DMS53 (cell line): ENCODE measurements at places on chromosomes 2 and 18.

DNA sequence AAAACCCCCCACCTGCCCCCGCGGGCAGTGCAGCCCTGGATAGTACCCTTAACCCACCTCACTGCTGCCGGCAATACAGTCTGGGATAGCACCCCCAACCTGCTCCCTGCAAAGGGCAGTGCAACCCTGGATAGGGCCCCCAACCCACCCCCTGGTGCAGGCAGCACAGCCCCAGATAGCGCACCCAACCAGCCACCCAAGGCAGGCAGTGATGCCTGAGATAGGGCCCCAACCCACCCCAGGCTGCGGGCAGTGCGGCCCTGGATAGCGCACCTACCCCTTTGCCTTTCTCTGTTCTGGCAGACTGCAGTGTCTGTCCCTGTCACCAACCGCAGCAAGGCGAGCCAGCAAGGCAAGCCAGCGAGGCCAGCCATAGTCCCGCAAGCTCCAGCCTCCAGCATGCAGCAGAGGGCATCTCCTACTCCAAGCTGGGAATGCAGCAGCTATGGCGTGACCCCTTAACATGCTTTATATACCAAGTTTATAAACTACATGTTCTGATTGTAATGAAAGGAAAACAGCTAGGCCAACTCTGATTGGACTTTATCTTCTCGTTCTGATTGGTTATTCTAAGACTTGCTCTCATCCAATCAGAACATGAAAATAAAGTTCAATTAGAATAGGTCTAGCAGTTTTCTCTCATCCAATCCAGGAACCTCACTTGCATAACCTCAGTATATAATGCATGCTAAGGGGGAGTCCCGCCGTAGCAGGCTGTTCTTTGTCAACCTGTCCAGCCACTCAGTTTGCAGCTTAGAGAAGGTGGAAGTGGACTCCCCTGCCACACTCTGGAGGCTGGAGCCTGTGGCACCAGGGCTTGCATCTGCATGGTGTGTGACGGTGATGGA, 34.1 kb upstream of the ANKRD62 start:
- no peak for DNase-seq

DNA sequence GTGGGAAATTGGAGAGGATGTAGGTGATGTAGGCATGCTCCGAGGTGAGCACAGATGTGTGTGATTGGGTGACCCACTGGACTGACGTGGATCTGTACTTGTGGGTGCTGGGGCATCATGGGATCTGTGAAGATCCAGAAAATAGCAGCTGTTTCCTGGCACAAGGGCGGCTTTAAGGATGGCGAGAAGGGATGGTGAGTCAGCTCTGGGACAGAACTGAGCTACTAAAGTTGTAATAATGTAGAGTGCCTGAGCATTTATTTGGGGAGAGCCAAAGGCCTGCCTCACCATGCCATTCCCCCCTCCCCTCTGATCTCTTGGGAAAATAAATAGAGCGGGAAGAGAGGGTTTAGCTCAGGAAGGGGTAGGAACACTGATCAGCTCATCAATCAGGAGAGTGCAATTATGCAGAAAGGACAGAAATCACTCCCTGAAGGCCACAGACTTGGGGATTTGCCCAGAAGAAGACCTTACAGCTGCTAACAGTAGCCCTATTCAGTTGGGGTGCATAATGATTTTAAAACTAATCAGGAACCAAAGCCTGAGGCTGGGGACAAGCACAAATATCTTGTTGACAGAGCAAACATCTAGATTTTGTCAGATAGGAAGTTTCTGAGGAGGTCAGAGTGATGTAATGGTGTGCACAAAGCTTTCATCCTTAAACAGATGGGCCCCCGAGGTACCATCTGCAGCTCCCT, 30.3 kb downstream of the TANC1 start:
- peak; percentile 68 for DNase-seq

DNA sequence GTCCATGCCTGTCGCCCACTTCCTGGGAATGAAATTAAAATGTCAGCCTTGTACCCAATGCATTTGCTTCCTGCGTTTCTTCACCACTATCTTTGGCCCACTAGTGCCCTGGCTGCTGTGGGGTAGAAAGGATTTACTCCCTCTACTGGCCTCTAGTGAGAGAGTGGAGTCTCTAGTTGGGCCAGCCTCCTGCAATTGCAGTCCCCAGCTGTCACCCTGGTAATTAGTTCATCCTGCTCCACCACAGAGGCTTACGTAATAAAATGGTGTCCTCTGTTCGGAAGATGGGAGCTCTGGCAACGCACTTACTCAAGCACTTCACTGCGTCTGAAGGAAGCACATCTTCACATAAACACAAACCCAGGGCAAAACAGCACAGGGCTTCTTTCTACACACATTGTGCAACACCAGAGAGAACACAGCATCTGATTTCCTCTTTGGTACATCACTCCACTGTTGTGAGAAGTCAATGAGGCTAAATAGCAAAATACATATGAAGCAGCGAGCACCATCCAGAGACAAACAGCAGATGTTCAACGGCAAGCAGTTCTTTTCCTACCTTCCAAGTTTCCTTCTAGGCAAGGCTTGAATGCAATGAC, 274.6 kb downstream of the LRATD1 start:
- peak; percentile 41 for DNase-seq

- DNase-seq = no peak
These were observed 388.3 kb downstream of the TNS1 start for GRCh38 chr2:217614498-217614897.

GRCh38 chr2:3169106-3169870, 208.3 kb downstream of the EIPR1 start:
- DNase-seq = no peak

GRCh38 chr18:32610176-32610575, 139.5 kb upstream of the GAREM1 start:
- no peak for DNase-seq

- DNase-seq = no peak
These were observed 70.8 kb downstream of the DDX18 start for GRCh38 chr2:117885308-117885707.

DNA sequence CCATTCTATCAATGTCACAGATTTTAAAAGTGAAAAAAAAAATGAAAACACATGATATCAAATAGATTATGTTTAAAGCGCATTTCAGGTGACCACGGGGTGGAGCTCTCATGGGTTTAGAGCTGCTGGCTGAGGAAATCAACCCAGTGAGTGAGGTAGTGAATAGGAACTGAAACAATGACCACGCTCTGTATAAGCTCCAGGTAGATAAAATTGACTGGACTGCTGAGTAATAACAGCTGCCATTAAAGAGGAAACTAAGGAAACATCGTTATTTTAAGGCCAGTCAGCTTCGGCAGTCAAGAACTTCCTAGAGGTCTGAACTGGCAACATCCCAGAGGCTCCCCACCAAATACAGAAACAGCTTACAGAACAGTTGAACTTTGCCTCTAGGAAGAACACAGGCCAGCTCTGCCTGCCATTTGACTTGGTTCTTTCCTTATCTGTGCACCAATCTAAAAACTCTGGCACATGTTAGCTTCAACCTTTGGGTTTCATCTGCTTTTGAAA, 185.9 kb downstream of the PDE1A start:
- peak; percentile 91 for DNase-seq

DNA sequence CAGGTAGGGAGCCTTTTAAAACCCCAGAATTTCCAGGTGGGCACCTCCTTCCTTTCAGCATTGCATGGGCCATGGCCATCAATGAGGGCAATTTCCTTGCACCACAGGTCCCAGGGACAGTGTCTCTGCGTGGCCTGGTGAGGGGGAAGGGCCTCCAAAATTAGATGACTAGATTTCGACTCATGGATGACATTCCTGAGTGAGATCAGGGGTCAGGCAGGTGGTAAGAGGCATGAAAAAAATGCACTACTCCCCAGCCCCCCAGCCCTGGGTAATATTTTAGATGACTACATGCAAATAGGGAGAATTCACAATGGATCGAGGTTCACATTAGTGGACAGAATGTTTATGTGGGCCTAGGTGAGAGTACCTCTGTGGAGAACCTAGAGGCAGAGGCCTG, 19.0 kb upstream of the IGFBP5 start:
- DNase-seq = no peak
